ENCODE measurements at places on chromosomes 4 and X.

DNA sequence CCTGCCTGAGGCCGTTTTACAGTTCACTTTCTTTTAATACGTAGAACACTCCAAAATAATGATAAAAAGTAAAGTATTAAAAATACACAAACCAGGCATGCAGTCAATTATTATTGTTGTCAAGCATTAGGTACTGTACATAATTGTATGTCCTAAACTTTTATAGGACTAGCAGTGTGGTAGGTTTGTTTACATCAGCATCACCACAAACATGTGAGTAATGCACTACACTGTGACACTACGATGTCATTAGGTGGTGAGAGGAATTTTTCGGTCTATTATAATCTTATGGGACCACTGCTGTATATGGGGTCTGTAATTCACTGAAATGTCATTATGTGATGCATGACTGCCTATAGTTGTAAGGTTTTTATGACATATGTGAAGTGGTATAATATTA lies 149.5 kb upstream of the SH3RF1 start:
- DNase-seq, result no peak

DNA sequence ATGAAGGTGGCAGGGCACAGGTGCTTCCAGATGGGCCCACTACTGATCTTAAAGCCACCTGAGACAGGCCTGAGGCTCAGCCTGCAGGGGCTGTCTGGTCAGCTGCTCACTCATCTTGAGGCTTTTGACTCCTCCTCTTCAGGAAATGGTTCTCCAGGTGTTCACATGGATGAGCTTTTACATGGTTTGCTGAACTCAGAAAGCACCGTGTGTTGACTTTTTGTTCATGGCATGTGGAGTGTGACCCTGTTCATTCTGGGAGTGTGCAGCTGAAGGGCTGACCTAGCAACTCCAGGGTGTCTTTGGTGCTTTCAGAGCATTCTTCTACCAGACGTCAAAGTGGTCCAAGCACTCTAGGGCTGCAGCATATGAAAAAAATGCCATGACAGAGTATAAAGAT lies 111.1 kb downstream of the CCNG2 start:
- no peak for DNase-seq

- DNase-seq, result no peak
Measured at GRCh38 chr4:34372815-34373214, 1871.5 kb downstream of the ARAP2 start.

DNA sequence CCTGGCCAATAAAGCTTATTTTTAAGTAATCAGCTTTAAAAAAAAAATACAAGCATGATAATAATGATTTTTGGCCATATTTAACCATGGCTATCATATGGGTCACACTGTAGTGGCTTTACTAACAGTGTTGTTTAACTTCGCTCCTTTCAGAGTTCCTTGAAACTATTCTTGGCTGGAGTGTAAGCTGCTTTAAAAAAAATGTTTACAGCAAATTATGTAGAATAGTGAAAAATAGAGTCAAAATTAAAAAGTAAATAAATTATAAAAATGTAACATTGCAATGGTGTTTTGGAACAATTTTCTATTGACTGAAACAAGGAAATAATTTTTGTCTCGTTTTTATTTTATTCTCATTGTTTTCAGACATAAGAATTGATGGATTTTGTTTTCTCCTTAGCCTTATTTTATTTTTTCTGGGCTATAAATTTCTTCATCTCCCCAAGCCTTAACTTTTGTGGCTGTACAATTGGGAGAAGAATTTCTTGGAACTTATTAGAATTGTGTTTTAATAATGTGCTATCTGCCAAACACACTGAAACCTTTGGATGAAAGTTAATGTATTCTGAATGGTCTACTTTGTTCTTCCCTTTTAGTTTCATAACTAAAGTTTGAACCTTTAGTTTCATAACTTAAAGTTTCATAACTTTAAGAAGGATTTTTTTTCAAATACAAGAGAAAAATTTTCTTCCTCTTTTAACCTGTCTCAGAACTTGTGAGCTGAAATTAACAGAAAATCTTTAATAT lies 182.0 kb downstream of the ARHGAP24 start:
- no peak for DNase-seq

GRCh38 chrX:107683124-107683895 lies 55.0 kb downstream of the PRPS1 start:
- no peak for DNase-seq

DNA sequence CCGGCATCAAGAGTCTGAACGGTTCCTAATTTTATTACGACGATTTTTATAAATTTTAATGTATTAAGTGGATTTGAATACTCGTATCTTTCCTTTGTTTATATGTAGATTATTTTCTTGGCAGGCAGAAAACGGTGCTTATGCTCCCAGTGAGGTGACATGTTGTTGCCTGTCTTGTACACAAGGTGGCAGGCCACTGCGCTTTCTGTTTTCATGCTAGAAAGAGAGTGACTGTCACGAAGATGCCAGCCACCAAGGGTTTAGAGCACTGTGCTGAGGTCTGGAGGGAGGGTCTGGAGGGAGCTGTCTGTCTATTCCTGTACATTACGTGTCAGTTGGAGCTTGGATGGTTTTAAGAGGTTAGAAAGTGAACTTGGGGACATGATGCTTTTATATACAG lies 87.7 kb downstream of the SHROOM2 start:
- DNase-seq, result peak; percentile 46

- DNase-seq, result no peak
Measured at GRCh38 chrX:53190363-53190960, 34.5 kb downstream of the KDM5C start.

GRCh38 chr4:54781756-54782155 lies 124.0 kb downstream of the KIT start:
- no peak for DNase-seq

GRCh38 chr4:93394545-93395081 lies 433.9 kb upstream of the ATOH1 start:
- no peak for DNase-seq

- DNase-seq, result no peak
Measured at GRCh38 chr4:42150653-42151567, 1.5 kb downstream of the BEND4 start.

GRCh38 chr4:26496207-26496783 lies 6.0 kb upstream of the CCKAR start:
- no peak for DNase-seq

- no peak for DNase-seq
Measured at GRCh38 chrX:148649145-148649795, 148.9 kb downstream of the AFF2 start.

GRCh38 chr4:4568806-4569427 lies 27.1 kb upstream of the STX18 start:
- no peak for DNase-seq

- DNase-seq, result peak; percentile 52
Measured at GRCh38 chr4:78951862-78952472, 12.7 kb upstream of the PAQR3 start.

DNA sequence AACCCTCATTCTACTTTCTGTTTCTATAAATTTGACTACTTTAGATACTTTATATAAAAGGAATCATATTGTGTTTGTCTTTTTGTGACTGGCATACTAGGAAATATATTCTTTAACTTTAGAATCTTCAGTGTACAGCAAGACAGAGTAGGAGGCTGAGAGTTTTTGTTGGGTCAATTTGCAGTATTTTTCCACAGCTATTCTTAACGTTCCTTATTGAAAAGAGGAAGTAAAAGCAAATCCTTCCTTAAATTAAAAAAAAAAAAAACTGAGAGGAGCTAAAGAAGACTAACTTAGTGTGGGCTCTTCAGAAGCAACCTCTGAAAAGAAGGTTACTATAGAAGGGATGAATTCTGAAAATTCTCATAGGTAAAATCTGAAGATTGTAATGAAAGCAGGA lies 1194.6 kb downstream of the ADGRL3 start:
- DNase-seq, result no peak

- no peak for DNase-seq
Measured at GRCh38 chrX:129750971-129751370, 12.2 kb downstream of the XPNPEP2 start.

DNA sequence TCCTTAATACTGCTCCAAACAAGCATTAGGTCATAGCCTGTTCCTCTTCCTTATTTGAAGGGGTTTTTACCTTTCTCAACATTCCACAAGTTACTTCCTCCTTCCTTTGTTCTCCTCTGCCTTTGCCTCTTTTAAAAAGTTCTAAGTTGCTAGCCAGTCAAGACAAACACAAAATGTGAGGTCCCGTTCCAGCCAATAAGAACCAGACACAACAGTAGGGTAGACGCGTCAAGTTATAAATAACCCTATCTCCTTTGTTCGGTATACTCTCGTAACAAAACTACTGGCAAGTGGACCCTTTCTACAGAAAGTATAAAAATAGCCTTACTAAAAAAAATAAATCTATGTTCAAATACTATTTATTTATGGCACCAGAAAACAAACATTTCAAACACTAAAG lies 6.3 kb upstream of the ACE2 start:
- no peak for DNase-seq

- DNase-seq, result no peak
Measured at GRCh38 chrX:724256-724655, 93.7 kb downstream of the SHOX start.

DNA sequence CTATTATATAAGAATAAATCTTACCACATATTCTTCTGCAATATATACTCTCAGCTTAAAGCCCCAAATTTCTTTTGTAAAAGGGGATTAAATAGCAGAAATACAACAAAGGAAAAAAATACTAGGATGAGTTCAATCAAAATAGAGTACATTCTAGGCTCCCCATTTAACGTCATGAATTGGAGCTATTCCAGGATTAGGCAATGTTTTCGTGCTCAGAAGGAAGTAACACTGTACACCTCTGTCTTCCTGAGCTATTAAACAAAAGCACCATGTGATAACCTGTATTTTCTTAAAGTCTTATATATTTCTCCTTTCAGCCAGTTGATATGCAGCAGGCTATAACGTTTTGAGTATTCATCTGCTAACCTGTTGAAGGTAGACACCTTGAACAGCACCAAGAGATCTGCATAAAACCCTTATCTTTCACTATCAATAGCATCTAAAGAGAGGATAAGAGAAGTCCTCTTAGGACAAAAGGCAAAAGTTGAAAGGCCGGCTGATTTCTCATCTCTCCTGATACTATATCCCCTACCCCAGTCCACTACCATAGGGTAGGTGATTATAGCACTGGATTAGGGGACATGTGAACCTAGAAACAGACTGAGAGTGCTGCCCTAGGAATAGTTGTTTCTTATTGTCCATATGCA lies 31.5 kb downstream of the TEC start:
- no peak for DNase-seq

DNA sequence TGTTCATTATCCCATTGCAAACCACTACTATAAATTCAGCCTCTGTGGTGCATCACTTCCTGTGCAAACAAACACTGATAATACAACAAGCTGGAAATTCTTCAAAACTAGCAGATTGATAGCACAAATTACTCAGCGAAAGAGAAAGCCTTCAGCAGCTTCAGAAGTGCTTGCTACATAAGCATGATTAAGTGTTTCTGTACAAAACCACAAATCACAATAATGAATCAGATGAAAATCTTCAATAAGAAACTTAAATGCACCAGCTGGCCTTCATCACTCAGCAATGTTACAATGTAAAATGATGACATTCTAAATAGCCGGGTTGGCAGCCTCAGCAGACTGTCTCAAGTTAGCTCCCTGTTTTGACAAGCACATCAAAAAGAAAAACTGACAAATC lies 262.2 kb downstream of the SPOCK3 start:
- DNase-seq, result no peak

- DNase-seq, result no peak
Measured at GRCh38 chr4:175469514-175469913, 342.6 kb downstream of the GPM6A start.

DNA sequence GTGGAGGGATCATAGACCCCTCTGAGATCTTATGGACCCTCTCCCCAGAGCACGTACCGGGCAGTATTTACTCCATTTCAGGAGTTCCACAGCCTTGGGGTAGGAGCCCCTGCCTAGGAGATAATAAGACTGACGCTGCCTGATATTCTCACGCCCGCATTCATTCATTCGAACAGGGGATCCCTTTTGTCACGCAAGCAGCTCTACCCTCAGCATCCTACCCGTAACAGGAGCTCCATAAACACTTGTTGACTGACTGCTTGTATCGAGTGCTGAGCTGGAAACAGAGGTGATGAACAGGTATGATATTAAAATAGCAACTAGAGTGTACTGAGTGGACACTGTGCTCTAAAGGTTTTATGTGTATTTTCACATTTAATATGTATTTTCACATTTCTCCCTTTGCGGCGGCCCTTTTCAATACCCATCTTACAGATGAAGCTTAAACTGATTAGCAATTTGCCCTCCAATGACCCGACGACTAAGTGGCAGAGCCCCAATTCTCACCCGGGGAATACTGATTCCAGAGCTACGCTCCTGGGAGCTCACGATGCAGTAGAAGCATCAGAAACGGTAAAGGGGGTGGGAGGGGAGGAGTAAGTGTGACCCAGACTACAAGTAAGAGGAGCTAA lies 888 bp downstream of the RAB28 start:
- no peak for DNase-seq

DNA sequence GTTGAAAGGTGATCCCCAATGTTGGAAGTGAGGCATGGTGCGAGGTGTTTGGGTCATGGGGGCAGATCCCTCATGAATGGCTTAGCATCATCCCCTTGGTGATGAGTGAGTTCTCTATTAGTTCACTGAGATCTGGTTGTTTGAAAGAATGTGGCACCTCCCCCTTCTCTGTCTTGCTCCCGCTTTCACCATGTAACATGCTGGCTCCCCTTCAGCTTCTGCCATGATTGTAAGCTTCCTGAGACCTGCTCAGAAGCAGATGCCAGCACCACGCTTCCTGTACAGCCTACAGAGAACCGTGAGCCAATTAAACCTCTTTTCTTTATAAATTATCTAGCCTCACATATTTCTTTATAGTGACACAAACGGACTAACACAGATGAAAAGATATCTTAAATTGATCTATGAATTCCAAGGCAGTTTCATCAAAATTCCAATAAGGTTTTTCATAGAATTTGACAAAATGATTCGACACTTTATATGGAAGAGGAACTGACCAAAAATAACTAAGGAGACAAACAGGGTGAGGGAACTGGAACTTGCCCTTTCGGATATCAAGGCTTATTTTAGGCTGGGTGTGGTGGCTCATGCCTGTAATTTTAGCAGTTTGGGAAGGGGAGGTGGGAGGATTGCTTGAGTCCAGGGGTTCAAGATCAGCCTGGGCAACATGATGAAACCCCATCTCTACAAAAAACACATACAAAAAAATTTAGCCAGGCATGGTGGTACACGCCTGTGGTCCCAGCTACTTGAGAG lies 56.9 kb upstream of the OGT start:
- no peak for DNase-seq

- no peak for DNase-seq
Measured at GRCh38 chr4:189988877-189989431, 38.1 kb downstream of the FRG2 start.

GRCh38 chrX:39705290-39705689 lies 392.5 kb downstream of the BCOR start:
- DNase-seq, result no peak
